ENCODE measurements at places on chromosomes 2 and 18.

GRCh38 chr2:64672708-64673107 lies 19.0 kb upstream of the SERTAD2 start:
- DNase-seq = no peak

DNA sequence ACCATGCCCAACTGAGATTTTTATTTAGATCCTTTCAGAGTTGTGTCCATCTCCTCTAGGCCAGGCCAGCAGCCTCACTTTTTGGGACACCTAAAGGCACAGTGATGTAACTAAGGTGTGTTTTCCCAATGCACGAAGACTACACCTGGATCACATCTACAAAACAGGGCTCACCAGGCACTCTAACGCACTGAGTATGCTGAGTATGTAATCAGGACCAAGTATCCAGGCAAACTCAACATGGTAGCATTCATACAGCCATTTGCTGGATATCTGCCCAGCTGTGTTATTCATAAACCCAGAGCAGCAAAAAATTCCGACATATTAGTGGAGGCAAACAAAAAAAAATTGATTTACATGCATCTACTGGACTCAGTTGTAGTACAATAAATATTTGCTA lies 33.8 kb downstream of the LPIN2 start:
- DNase-seq = no peak

DNA sequence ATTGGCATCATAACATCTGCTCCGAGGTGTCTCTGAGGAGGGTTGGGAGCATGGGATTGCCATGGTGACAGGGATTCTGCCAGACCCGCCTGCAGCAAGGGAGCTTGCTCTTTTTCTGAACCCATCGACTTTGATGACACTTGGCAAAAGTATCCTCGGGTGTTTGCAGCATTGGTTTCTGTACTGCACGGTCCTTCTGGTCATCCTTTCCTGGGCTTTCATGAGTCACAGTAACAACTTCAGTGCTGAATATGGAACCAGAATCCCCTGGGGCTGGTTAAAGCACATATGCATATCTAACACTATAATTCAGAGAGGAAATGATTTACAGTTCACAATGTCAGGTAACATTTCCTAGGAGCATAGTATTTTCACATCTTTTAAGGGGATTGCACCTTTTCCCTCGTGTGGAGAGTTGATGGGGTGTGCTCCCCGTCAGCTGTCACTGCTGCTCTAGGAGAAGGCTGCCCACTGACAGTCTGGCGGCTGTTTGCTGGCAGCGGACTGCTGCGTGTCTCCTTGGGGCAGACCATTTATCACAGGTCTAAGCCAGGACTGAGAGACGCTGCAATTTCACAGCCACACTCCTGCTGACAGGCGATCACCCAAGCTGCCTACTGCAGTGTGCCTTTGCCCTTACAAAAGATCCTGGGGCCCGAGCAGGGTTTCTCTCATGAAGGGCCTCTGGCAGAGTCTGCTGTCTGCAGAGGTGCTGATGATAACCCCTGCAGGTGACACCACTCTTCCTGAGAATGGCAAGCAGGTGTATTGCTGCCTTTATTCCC lies 425.3 kb downstream of the THSD7B start:
- DNase-seq = no peak

- no peak for DNase-seq
Observed at GRCh38 chr18:46262856-46263255, 158.7 kb downstream of the HAUS1 start.

- DNase-seq = no peak
Observed at GRCh38 chr2:154532004-154532403, 166.5 kb upstream of the KCNJ3 start.

DNA sequence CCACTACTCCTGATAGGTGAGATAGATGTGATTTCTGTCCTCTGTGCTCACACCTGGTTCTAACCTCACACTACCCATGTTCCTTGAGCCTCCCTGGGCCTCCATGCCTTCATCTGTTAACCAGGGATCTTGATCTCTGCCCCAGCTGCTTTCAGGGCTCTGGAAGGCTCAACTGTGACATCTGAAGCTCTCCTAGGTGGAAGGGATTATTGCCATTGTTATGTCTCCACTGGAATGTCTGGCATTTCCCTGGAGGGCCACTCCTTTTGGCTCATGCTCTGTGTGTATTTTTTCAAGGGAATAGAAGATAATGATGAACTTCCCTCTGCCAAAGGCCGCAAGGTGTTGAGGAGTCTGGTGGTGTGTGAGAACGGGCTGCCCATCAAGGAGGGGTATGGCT lies 41.2 kb downstream of the PCARE start:
- peak; percentile 83 for DNase-seq

Data from LoVo (cell line).